Activated T-helper 1 cell treated with anti-CD3 and anti-CD28 coated beads, Interleukin-2, amount 50 U/mL, for 16 hours (primary cell): ENCODE measurements at places on chromosomes 12 and 14.
A peak's percentile ranks its signal among the peaks of the same experiment; 100 is the strongest.

DNA sequence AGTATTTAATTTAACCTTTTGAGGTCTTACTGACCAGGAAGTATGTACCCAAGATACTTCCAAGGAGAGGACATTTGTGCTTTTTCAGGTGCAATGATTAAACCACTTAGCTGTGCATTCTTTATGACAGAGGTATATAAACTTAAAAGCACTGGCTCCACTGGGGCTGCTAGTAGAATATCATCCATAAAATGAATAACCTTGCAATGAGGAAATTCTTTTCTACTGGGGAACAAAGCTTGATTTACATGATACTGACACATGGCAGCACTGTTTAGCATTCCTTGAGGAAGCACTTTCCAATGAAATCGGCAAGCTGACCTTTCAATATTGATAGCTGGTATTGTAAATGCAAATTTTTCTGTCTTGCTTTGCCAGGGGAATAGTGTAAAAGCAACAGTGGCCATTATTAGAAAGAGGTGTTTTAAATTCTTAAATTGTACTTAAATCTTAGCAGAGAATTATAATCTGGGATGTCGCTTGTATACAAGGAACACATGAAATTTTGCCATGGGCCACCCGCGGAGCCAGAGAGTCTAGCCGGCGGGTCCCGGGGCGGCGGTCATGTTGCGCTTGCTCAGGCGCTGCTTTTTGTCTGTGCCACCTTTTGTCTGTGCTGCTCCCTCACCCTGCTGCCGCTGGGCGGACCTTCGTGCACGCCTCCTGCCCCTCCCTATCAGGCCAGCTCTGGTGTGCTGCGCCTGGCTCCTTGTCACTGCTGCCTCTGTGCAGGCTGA, 20.9 kb upstream of the BLTP3B start:
- peak; percentile 42 for DNase-seq

GRCh38 chr12:32983968-32984367, 87.4 kb upstream of the PKP2 start:
- DNase-seq, result no peak

DNA sequence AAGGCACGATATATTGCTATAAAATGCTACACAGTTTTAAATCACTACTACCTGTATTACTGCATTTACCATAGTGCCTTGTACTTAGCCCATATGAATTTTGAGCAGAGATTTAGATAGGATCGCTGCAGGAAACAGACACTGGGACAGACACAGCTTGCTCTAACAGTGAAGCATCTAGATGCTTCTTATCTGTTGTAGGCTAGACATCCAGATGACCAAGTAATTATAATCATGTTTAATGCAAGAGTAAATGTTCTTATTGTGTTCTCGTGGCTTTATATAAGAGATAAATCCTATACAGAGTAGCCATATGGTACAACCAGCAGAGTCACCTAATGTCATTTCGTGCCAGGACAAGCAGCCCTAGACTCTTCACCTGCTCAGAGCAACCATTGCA, 92.8 kb downstream of the ASCL1 start:
- DNase-seq, result no peak

DNA sequence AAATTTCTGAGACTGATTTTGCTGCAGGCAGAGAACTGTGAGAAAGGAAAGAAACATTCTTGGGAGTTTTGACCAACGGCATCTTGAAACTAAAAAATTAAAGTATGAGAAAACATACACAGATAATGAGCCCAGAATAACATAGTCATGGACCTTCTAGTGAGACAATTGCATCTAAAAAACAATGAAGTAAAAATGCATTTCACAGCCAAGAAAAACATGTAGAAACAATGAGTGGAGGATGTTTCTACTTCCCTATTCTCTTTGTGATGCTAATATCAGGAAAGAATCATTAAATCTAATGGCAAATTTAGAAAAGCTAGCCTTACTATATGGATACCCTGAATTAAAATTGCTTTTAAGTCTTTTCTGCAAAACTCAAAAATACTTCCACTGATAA, 12.2 kb upstream of the PLEKHG7 start:
- no peak for DNase-seq

DNA sequence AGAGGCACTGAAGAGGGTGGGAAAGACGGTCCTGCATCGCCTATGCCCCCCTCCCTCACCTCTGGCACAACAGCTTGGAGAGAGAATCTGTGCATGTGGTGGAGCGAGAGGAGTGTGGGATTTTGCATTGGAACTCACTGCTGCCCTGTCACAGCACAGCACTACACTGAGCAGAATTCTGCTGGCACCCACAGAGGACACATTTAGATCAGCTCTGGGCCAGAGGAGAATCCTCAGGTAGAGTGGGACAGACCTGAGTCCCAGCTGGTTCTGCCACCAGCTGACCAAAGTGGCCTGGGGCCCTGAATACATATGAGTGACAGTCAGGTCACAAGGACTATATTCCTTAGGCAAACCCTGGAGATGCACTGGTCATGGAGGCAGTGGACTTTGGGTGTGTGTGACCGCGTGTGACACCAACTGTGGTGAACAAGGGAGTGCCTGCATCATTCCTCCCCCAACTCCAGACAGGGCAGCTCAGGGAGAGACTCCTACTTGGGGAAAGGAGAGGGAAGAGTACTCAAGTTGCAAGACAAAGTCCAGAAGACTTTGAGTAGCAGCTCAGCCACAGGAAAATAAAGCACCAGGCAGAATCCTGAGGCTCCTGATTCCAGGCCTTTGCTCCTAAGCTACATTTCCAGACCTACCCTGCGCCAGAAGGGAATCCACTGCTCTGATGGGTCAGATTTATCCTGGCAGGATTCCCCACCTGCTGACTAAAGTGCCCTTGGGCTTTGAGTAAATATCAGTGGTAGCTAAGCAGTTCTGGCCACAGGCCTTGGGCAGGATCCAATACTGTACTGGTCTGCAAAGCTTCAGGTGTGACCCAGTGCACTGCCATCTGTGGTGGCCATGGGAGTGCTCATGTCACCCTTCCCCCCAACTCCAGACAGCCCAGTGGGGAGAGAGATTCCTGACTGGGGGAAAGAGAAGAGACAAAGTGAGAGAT, 10.6 kb upstream of the ACOT1 start:
- DNase-seq, result no peak

- no peak for DNase-seq
Observed at GRCh38 chr12:100251917-100252316, 15.0 kb downstream of the DEPDC4 start.

GRCh38 chr12:107478881-107479280, 206.7 kb upstream of the PWP1 start:
- no peak for DNase-seq

DNA sequence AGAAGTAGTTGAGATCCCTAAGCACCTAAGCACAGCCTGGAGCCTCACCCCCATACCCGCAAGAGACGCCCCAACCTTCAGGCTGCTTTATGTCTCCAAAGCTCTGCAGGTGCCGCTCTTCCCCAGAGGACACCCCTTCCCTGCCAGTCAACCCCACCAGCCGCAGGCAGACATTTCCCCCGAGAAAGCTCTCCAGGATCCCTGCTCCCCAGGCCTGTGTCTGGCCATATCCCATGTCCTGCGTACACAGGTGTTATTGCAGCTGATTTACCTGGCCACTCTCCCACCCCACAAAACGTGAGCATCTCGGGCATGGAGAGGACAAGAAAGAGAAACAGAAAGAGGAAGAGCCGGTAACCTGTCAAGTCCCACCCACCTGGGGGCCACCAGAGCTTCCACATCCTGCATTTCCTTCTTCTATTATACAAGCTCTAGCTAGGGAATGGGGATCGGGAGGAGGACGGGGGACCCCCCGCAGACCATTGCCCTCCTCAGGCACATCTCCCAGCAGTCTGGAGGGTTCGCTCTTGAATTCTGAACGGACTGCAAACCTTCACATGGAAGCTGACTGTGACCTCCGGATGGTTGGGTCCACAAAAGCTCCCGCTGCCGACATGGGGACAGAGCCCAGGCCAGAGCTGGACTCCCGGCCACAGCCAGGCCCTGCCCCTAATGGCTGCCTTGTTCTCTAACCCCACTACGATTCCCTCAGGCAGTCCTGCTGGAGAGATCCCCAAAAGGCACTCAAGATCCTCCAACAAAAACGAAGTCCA, 17.6 kb downstream of the CCDC88C start:
- DNase-seq, result no peak

- no peak for DNase-seq
Observed at GRCh38 chr14:103111232-103111868, 11.9 kb upstream of the TNFAIP2 start.

- no peak for DNase-seq
Observed at GRCh38 chr12:132579744-132580143, 30.6 kb downstream of the LRCOL1 start.

DNA sequence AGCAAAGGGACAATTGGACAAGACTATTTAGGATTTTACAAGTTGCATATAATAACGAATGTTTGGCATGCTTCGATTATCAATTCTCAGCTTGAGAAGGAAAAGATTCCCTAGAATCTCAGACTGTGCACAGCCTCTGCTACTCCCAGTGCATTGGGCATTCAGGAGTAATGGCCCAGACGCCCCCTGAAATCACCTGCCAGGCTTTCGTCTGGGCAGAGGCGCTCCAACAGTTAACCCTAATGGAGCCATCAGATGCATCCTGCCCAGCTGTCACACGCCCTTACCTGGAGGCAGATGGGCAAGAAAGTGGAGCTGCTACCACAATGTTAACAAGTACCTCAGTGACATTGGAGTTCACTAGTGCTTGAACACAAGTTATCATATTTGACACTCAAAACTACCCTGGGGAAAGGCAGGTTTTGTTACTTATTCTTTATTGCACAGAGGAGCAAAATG, 927 bp upstream of the LRP6 start:
- DNase-seq, result no peak

DNA sequence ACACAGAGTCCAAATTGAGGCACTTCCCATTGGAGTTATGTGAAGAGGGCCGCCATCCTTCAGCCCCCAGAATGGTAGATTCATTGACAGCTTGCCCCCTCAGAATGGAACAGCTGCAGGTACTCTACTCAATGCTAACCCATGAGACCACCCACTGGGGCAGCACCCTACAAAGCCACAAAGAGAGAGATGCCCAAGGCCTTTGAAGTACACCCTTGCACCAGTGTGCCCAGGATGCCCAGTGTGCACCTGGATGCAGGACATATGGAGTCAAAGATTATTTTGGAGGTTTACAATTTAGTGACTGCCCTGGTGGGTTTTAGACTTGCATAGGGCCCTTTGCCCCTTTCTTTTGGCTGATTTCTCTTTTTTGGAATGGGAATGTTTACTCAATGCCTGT, 933.9 kb downstream of the SLC16A7 start:
- no peak for DNase-seq

GRCh38 chr12:119117936-119118335, 60.8 kb upstream of the HSPB8 start:
- no peak for DNase-seq

GRCh38 chr14:26199590-26200370, 398.1 kb downstream of the NOVA1 start:
- DNase-seq, result no peak

- no peak for DNase-seq
Observed at GRCh38 chr14:38063711-38064320, 143.9 kb upstream of the SSTR1 start.

DNA sequence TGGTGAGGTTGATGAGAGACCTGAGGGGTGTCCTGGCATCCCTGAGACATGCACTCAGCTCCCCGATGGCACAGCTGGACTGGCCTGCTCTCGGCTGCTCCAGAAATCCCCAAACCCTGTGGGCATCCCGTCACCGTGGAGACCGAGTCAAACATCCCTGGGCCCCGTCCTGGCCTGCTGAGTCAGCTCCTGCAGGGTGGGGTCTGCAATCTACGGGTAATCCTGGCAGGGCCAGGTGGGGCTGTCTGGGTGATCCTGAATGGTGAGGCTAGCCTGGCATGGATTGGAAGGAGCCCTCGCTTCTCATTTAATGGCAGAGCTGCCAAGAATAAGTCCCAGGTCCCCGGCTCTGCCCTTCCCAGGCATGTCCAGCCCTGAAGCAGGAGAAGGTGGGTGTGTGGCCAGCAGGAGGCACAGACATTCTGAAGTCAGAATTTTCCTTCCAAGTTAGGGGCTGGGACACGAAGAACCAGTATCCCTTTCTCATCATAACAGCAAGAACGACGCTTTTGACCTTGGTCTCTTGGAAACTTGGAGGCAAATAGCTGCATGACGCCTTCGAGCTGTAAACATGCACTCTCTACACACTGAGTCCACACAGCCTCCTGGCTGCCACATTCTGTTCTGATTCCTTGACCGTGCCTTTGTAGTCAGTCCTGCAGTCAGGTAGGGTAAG, 17.7 kb upstream of the SERPINA4 start:
- DNase-seq, result no peak

GRCh38 chr14:87286191-87286590, 706.8 kb downstream of the GALC start:
- no peak for DNase-seq

GRCh38 chr14:53151523-53152183, 1.5 kb downstream of the DDHD1 start:
- peak; percentile 13 for DNase-seq

GRCh38 chr14:67704484-67705089, 2.9 kb downstream of the RDH12 start:
- no peak for DNase-seq

GRCh38 chr12:26701604-26702215, 131.3 kb downstream of the ITPR2 start:
- no peak for DNase-seq

DNA sequence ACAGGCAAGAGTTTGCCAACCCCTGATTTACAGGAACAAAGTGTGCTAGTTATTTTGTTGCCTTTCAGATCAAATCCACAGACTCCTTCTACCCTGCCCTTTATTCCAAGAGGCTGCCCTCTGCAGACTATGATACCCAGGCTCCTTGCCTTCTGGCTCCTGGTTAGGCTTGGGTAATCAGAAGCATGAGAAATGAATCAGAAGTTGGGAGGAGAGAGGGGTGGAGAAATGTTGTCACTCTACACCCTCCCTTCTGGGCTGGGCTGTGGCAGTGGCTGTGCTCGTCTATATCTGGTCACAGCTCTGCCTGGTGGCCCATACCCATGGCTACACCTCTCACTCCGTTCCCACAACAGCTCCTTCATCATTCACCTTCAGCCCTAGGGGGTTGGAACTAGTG, 204.6 kb upstream of the PLXNC1 start:
- DNase-seq, result no peak

DNA sequence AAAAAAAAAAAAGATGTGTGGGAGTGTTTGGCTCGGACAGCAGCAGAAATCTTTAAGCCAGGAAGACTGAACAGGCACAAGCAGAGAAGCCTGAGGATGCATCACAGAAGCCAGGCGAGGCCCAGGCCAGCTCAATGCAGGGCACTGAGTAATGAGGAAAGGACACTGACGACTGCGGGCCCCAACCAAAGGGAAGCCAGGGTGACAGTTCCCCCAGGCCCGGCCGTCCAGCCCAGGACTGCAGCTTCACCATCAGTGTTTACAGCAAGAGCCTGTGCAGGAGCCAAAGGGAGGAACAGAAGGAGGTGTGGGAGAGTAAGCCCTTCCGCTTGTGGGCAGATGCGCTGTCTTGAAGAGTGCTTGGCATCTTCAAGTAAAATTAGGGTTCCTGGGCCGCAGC, 205.3 kb upstream of the SFSWAP start:
- DNase-seq, result no peak

GRCh38 chr12:103840462-103840875, 565 bp downstream of the NT5DC3 start:
- DNase-seq, result no peak

DNA sequence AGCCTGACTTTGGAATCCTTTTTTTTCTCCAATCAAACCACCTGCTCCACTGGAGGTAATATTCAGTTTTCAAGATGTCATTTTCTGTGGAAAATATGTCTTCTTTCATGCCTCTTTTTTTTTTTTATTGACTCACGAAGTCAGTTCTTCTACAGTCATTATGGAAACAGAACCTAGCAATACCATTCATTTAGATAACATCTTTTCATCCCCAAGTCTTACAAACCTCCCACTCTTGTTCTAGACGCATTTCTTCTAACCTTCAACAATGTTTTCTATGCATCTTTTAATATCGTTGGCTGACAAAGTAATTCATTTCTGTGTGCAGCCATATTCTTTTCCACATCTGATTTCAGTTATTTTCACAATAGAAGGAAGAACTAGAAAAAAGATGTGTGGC, 474.3 kb upstream of the CCDC196 start:
- DNase-seq, result no peak
